T-helper 22 cell (primary cell): ENCODE measurements at places on chromosomes 11 and 22.

GRCh38 chr22:29343313-29343805, 27.9 kb upstream of the RASL10A start:
- no peak for DNase-seq

DNA sequence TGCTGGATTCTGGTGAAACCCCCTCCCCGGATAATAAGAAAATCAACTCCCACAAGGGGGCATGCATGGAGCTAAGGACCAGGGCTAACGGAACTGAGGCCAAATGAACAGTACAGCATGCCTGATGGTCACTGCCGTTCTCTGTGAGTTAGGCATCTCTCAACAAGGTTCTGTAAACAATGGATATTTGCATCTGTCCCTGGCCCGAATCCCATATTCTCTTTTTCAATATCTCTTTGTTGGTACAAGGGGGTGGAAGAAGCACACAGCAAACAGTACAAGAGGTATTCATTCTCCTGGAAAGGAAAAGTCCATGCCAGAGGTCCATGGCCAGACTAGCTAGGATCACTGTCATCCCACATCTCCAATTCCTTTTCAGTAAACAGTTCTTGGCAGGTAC, 32.2 kb upstream of the APOA1 start:
- DNase-seq: no peak

- no peak for DNase-seq
These were observed 13.6 kb upstream of the APOL5 start for GRCh38 chr22:35703861-35704584.

DNA sequence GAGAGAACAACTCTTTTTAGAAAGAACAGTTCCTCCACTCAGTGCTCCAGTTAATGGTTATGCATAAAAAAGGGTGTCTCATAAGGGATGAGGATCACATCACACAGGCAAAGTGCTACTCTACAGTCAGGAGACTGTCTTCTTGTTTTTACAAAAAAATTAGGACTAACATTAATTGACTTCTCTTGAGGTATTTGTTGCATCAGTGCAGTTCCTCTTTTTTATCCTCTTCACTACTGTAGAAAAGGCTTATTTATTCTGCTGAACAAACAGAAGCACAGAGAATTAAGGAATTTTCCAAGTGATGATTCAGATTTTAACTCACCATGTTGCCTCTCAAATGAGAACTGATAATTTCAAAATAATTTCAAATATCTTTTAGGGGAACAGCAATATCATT, 1.9 kb downstream of the MMP8 start:
- no peak for DNase-seq
